ENCODE measurements at places on chromosomes 12 and 14.

DNA sequence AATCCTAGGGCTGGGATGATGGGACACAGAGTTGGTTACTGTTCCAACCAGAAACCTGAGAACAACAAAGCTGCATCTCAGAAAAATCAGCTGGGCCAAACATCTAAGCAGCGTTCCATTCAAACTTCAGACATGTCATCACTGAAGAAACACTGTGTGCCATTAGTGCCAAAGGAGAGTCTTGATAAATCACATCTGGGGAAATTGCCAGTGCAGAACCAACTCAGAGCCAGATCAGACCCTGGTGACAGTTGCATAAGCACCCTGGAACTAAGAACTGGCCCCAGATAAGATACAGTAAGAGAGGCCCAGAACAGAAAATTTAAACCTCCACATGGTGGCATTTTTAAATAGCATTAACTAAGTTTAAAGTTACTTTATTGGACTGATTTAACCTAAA, 482.8 kb downstream of the PRKD1 start:
- DNase-seq = no peak

DNA sequence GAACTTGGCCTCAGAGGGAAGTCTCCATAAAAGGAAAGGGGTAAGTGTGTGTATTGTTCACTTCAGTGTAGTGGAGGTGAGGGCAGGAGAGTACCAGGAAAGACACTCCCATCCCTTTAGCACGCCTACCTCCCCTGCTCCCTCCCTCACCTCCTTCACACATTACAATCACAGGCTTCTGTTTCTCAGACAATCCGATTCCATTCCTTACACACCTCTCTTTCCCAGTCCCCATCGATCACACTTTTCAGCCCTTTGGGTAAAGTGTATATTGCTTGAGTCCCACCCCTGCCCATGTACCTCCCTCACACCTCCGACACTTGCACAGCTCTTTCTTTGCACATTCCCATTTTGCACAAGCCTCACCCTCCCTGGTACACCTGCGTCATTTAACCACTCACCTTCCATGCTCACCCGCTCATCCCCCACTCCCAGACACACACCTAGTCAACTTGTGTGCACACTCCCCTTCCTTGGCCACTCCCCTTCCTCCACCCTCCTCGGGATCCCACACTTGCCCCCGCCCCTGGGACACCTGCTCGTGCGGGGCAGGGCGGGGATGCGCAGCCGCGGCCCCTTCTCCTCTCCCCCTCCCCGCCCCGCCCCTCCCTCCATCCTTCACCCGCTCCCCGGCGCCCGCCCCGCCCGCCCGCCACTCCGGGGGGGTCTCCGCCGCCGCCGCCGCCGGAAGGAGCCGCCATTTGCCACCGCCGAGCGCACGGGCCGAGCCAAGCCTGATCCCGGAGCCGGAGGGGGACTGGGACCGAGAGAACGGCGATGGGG, at the start of gene MARCHF9:
TSS of gene MARCHF9 (plus strand) at position 693 of the 783 bp plus-strand sequence. CDS start 426 bp downstream, outside the sequence.
- DNase-seq = peak; percentile 76

DNA sequence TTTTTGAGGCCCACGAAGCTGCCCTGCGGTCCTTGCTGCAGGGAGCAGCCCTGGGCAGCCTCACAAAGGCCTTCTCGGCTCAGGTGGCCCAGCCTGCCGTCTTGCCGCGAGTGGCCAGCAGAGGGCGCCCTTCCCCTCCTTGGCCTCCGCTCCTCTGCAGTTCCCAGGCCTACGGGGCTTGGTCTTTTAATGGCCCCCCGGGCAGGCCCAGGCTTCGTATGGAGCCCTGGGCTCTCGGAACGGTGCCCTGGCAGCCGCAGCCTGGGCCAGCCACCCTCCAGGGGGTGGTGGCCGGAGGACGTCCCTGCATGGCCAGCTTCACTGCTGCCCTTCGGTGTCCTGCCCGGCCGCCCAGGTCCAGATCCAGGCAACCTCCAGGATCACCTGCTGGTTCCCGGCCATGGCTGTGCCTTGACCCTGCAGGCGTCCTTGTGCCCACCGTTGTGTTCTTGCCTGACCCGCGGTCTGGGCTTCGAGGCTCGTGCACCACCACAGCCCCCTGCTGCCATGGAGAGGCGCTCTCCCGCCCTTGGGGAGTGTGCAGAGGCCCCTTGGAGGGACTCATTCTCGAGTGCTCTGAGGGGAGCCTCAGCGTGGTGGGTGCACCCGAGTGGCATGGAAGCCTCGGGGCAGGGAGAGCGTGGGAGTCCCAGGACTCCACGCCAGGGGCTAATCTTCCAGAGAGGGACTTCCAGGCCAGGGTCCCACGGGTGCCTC, 9.4 kb downstream of the ASPG start:
- DNase-seq = peak; percentile 73

DNA sequence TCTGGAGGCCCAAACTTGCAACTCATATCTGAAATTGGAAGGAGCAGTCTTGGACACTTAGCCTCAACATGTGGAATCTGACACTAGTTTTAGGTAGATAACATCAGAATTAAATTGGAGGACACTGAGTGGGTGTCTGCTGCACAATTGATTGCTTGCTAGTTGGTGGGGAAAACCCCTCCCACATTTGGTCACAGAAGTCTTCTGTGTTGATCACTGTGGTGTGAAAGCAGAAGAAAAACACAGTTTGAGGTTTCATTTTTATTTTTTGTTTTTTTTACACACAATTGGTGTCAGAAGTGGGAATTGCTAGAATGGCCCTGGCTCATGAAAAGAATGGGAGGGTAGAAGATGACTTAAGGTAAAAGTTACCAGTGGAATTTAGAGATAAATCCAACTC, 78.0 kb upstream of the CD163 start:
- DNase-seq = no peak

DNA sequence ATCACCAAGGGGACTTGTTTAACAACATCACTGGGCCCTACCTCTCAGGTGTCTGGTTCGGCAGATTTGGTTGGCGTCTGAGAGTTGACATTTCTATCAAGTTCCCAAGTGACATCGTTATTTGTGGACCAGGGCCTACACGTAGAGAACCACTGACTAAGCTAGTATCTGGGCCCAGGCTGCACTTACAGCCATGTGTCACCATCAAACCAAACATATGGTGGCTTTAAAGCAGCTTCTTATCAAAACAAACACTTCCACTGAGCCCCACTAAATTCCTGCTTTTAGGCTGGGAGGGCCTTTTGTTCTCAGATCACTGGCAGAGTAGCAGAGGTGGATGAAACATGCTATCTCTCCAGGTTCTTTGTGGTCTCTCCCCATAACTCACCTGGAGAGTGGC, 220.5 kb downstream of the PELI2 start:
- DNase-seq = no peak

GRCh38 chr14:21109377-21110138, 8.7 kb downstream of the TMEM253 start:
- no peak for DNase-seq

DNA sequence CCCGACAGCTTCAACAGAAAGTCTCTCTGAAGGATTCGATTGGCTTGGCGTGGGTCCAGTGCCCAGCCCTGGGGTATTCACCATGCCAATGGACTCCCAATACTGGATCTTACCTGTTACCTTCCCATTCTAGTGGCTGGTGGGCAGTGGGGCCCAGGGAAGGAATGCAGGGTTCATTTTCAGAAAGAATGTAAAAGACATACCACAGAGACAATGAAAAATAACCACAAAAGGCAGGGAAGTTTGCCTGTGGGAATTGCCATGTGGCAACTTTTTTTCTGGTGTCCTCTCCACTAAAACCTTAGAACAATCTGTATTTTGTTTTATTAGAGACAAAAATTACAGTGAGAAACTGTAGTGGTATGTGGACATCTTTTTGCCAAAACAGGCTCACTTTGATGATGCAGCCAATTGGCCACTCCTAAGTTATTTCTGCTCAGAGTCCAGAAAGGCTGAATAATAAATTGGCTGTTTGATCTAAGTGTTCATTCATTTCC, 55.2 kb downstream of the PTGER2 start:
- DNase-seq = no peak

GRCh38 chr12:124906606-124907261, 7.7 kb downstream of the UBC start:
- DNase-seq = peak; percentile 80

DNA sequence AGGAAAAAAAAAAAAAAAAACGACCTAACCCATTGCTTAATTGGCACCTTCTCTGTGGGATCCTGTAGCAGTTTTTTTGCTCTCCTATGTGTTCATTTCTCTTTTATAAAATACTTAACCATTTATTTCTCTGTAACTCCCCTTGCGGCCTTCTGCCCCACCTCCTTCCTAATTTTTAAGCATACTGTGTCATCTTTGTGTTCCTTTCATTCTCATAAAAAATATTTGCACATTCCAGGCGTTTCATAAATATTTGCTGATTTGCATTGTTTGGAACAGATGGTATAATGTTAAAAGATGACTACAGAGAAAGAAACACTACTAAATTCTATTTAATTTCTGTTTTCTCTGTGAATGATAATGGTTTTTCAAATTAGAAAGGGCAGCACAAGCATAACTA, 77.9 kb downstream of the NPAS3 start:
- DNase-seq = no peak

- no peak for DNase-seq
Observed at GRCh38 chr14:75496755-75497154, 25.5 kb upstream of the BATF start.

- DNase-seq = peak; percentile 42
Observed at GRCh38 chr12:51393676-51394545, 2.7 kb upstream of the GALNT6 start.

DNA sequence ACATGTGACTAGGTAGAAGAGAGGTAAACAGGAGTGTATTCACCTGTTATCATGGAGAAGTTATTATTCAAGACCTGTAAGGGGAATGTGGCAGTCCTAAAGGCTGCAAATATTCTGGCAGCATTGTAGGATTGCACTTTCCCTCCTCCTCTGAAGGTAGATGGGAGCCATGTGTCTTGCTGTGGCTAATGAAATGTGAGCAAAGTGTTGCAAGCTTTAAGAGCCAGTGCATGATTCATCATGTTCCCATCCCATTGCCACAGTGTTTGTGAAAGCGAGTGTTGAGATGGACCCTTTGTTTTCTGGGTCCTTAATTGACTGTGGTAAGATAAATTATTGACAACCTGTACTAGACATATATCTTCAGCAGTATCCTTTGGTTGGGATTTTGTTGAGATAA, 128.7 kb downstream of the RGS6 start:
- DNase-seq = no peak

- DNase-seq = no peak
Observed at GRCh38 chr14:97640031-97640430, 842.8 kb downstream of the VRK1 start.

- no peak for DNase-seq
Observed at GRCh38 chr14:103943673-103944072, 1.3 kb upstream of the RD3L start.

DNA sequence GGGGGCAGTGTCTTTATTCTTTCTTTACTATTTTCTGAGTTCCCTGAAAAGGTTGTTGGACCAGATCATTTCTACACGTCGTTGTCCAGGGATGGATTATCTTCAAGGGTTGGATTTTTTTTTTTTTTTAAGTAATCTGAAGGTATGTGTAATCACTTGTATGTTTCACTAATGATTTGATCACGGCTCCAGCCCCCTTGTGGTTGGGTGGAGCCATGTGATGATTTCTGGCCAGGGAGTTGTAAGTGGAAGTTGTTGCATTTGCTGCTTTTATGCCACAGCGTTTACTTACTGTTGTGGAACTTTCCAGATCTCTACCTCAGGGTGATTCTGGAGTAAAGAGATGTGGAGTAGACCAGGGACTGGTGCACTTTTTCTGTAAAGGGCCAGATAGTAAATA, 390.3 kb downstream of the AACS start:
- no peak for DNase-seq

GRCh38 chr12:65826353-65827171, 2.3 kb downstream of the HMGA2 start:
- no peak for DNase-seq

DNA sequence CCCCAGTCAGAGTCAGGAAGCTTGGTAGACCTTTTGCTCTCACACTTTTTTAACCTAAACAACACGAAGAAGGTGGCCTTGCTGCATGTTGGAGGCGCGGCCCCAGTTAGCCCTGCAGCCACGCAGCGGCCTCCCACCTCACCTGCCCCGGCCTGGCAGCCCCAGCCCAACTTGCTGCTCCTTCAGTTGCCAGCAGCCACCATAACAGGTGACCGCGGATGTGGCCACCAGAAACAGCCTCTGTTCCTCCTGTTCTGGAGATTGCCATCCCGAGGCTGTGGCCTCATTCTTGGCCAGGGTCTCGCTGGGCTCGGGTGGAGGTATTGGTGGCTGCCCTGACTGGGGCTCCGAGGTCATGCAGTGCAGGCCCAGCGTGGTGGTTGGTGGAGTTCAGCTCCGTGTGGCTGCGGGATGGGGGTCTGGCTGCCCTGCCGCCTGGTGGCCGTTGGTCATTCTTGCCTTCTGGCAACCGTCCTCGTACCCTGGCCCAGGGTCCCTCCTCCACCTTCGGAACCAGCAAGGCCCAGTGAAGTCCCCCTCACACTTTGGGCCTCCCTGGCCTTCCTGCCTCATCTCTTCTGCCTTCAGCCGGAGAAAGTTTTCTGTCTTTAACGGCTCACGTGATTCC, 20.7 kb upstream of the TEX22 start:
- no peak for DNase-seq

GRCh38 chr12:8698132-8698851, 501 bp downstream of the RIMKLB start:
- DNase-seq = peak; percentile 45

DNA sequence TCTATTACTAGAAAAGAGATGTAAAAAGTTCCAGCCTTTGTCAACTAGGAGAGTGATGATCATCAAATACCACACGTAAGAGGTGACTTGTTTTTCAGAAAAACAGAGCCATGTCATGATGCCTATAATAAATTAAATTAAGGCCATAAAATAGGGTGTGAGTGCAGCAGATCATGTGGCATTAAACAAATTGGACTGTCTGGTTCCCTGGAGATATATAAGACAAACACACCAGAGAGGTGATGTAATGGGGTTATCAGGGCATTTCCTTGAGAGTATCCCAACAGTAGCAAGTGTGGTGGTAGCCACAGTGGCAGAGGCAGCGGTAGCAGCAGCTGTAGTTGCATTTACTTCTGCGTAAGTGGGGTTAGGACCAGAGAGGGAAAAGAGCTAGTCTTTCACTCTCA, 14.6 kb upstream of the GALNT6 start:
- no peak for DNase-seq

DNA sequence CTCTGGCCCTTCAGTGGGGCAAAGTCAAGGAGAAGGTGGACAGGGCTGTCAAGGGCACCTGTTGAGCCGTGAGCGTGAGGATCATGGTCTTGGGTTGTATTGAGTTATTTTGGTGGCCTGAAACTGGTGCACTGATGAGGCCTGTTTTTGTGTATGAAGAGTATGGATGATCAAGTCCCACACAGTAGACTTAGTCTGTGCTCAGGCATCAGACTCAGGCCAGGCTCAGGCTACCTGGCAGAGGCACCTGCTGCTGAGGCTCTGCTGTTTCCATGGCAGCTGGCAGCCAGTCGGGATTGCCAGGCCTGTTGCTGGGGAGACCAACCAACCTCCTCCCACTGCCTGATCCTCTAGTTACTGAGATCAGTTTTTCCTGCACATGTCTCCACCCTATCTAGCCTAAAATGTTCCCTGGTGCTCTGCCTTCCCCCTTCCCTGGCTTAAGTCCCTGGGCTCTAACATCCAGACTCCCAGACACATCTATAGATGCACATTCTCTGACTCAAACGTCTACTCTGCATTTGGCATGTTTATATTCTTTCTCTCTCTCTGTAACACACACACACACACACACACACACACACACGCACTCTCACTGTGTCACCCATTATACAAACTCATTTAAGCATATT, 5.1 kb downstream of the JPH4 start:
- no peak for DNase-seq

GRCh38 chr14:87108726-87109125, 884.3 kb downstream of the GALC start:
- DNase-seq = no peak

- DNase-seq = no peak
Observed at GRCh38 chr12:21476949-21477348, 24.5 kb downstream of the RECQL start.
